ENCODE measurements at places on chromosomes 12 and 14.
A peak's percentile ranks its signal among the peaks of the same experiment; 100 is the strongest.

- peak; percentile 78 for DNase-seq
These were observed 180.2 kb downstream of the CRADD start for GRCh38 chr12:93857279-93857938.

- no peak for DNase-seq
These were observed 1003.7 kb downstream of the GALC start for GRCh38 chr14:86989285-86989684.

DNA sequence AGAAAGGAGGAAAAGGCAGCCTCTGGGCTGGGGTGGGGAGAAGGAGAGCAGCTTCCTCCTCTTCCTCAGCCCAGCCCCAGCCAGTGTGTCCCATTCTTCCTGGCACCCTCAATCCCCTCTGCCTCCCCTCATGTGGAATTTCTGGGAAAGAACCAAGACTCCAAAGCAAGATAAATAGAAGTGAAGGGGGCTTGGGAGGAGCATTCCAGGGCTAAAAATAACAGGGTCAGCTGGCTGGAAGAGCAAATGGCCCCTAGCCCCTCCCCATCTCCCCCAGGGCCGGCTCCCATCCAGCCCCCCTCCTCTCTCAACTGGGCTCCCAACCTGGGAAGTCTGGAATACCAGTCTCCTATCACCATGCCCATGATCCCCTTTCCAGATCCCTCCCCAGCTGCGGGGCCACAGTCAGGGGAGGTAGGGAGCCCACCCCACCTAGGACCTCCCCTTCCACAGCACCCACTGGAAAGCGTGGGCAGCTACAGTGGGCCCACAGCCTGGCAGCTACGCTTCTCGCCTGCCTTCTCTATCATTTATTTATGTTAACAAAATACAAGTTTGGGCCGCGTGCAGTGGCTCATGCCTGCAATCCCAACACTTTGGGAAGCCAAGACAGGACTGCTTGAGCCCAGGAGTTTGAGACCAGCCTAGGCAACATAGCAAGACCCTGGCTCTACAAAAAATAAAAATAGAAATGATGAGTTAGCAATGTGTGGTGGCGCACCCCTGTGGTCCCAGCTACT lies 88.3 kb downstream of the IRF2BPL start:
- no peak for DNase-seq

GRCh38 chr12:28987538-28988324 lies 161.3 kb upstream of the FAR2 start:
- no peak for DNase-seq

DNA sequence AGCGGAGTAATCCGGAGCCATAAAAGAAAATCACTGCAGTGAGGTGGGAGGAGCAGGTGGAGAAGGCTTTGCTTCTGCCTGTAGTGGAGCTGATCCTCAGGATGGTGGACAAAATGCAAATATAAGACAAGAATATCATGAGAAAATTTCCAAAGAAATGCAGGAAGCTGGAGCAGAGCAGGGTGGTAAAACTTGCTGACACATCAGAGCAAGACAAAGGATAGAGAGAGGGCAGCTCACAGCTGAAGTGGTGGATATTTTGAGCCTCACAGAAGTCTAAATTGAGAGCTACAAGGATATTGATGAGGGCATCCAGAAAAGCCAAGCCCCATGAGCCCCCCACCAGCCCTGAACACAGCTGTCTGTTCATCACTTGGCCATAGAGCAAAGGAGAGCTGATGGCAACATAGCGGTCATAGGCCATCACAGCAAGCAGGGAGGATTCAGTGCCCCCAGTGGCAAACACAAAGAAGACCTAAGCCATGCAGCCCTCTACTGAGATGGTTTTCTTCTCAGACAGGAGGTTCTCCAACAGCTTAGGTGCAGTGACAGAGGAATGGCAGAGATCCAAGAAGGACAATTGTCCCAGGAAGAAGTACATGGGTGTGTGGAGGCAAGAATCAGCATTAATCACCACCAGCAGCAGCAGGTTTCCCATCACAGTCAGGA lies 30.0 kb upstream of the ANP32D start:
- DNase-seq = no peak

DNA sequence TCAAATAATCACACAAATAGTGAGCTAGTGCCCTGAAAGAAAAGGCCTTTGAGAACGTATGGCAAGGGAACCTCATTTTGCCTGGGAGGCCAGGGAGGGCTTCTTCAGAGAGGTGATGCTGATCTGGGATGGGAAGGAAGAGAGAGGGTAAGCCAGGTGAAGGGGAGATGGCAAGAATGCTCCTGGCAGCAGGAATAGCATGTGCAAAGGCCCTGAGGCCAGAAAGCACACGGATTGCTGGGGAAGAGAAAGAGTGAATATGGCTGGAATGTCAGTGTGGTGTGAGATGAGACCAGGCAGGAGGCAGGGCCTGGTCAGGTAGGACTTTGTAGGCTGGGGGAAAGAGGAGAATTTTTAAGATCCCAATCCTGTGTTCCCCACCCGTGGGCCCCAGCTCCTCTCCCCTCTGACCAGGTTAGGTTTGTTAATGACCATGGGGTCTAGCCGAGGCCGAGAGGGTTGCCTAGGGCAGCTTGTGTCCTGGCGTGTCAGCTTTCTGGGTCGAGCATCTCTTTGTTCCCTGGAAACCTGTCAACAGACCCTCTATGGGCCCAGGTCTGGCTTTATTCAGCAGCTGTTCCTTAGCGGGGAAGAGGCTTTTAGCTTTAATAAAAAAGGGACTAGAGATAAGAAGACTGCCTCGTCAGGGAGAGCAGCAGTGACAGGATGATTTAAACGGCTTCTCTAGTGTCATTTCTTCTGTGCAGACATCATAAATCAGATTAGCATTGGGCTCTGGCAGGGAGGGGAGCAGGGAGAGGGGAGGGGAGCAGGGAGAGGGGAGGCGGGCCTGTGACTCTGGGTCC lies 123.4 kb downstream of the ADCK1 start:
- DNase-seq = no peak
